ENCODE measurements at places on chromosomes 5 and 9.

GRCh38 chr9:88988796-88989641 lies 2.2 kb upstream of the S1PR3 start:
- H3K4me1 ChIP-seq, result peaks cover 2% of the 10 kb centered on the region
- no peak overlapping the region for H3K27ac ChIP-seq
- H3K27me3 ChIP-seq, result no peaks in the 10 kb centered on the region
- no peak overlapping the region for H3K4me3 ChIP-seq
- H3K36me3 ChIP-seq, result no peaks in the 10 kb centered on the region
- no peak for DNase-seq

DNA sequence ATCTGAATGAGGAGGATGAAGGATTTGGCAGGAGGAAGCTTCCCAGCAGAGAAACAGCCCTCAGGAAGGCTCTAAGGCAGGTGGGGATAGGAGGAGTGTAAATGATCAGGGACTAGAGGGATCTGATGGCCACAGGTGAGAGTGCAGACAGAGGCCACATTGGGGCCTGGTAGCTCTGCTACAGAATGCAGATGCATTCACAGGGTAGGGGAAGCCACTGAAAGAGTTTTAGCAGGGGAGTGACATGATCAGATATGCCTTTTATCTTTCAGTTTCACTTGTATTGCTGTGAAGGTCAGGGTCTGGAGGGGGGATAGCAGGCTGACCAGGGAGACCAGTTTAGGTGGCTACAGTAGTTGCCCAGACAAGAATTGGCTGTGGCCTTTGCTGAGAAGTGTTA lies 3.0 kb downstream of the TXNDC15 start:
- 0 out of 2 replicates have a peak, but pooled peaks cover 5% of the 10 kb centered on the region for H3K36me3 ChIP-seq
- no peak overlapping the region for H3K4me3 ChIP-seq
- H3K27ac ChIP-seq, result no peak overlapping the region
- peaks cover 5% of the 10 kb centered on the region for H3K4me1 ChIP-seq
- H3K27me3 ChIP-seq, result no peaks in the 10 kb centered on the region

DNA sequence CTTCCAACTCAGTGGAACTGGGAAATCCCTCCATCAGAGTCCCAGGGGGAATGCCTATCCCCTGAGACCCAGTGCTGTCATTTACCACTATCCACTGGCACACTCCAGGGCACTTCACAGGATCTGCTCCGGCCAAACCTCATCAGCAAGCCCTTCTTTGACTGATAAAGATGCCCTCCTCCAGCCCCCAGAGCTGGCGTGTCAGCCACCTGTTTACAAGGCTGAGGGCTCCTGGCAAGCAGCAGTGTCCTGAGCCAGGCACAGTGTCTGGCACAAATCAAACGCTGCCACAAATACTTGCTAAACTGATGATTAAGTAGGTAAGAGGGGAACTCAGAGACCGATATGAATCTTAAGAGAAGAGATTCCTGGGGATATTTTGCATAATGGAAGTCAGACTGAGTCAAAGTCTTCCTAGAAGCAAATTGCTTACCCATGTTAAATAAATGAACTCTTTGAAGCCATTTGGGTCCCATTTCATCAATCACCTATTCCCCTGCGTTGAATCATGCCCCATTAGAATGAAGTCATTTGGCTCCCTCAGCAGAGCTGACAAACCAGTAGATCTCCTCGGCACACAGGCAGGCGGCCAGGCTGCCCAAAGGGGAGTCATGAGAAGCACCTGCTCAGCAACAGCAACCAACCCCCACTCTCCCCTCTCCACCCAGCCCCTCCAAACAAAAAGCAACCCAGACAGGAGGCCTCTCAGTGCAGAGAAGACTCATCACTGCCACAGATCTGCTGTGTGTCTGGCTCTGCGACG lies 97.4 kb downstream of the CDK5RAP2 start:
- peaks cover 21% of the 10 kb centered on the region for H3K4me1 ChIP-seq
- H3K36me3 ChIP-seq, result peaks cover 25% of the 10 kb centered on the region
- H3K27ac ChIP-seq, result no peak overlapping the region
- no peak overlapping the region for H3K4me3 ChIP-seq
- DNase-seq, result no peak

- H3K4me1 ChIP-seq, result no peaks in the 10 kb centered on the region
- no peaks in the 10 kb centered on the region for H3K36me3 ChIP-seq
- H3K4me3 ChIP-seq, result no peak overlapping the region
Observed at GRCh38 chr5:110940136-110940535, 131.4 kb upstream of the TSLP start.

GRCh38 chr9:127049044-127049443 lies 73.4 kb downstream of the ANGPTL2 start:
- no peaks in the 10 kb centered on the region for H3K27me3 ChIP-seq
- no peak for DNase-seq
- H3K4me3 ChIP-seq, result no peak overlapping the region
- H3K27ac ChIP-seq, result peak overlapping the region; percentile 22
- H3K4me1 ChIP-seq, result peaks cover 14% of the 10 kb centered on the region

- H3K4me3 ChIP-seq, result no peak overlapping the region
- no peak overlapping the region for H3K27ac ChIP-seq
- no peak for DNase-seq
- no peaks in the 10 kb centered on the region for H3K27me3 ChIP-seq
- H3K36me3 ChIP-seq, result no peaks in the 10 kb centered on the region
Observed at GRCh38 chr5:112390327-112390726, 28.8 kb downstream of the EPB41L4A start.

DNA sequence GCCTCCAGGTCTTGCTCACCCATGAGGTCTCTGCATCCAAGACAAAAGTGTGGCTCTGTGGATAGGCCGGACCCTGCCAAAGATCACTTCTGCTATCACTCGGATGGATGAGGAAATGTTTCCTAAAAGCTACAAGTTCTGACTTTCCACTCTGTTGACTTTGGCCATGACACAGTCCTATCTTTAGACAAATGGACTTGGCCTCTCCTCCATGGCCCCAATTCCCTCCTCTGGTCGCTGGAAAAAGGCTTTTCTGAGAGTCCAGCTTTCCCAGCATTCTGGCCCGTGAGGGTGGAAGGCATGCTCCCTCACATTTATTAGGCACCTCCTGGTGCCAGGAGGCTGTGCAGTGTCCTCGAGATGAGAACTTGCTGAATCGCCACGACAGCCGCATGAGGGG lies 83.1 kb downstream of the COL27A1 start:
- DNase-seq, result no peak
- H3K4me1 ChIP-seq, result no peaks in the 10 kb centered on the region
- H3K36me3 ChIP-seq, result no peaks in the 10 kb centered on the region
- no peak overlapping the region for H3K4me3 ChIP-seq

DNA sequence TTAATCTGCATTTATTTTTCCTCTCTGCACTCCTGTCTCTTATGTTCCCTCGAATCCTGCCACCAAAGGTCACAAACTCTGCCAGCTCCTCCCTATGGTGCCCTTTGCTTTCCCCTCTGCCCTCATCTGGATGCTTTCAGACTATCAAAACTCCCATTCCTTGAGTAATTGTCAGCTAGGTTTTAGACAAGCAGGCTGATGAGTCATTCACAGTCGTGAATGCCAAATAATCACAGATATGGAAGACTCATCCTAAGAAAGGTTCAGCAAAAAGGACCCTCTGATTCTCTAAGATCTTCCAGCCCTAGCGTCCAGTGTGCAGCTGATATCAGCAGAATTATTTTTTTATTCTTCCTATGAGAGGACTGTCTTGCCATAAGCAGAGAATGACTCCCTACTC lies 104.5 kb upstream of the NUDT12 start:
- no peak overlapping the region for H3K27ac ChIP-seq
- no peak overlapping the region for H3K4me3 ChIP-seq
- no peaks in the 10 kb centered on the region for H3K36me3 ChIP-seq
- peaks cover 12% of the 10 kb centered on the region for H3K27me3 ChIP-seq
- no peaks in the 10 kb centered on the region for H3K4me1 ChIP-seq

DNA sequence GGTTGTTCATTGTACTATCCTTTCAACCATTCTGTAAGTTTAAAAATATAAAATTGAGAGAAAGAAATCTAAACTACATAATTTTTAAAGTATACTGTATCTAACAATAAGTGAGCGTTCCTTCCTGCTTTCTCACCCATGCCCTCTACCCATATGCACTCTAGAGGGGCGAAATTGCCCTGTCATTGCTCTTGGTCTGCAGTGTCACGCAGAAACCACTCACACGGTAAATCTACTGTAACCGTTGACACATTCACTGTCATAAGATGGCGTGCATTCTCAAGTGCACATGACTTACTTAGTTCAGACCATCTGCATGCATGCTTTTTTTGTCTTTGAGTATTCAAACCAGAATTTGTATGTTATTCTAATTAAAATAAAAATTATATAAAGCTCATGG lies 55.7 kb upstream of the NIPBL start:
- no peak for DNase-seq
- no peaks in the 10 kb centered on the region for H3K36me3 ChIP-seq
- peaks cover 56% of the 10 kb centered on the region for H3K27me3 ChIP-seq
- H3K27ac ChIP-seq, result no peak overlapping the region

DNA sequence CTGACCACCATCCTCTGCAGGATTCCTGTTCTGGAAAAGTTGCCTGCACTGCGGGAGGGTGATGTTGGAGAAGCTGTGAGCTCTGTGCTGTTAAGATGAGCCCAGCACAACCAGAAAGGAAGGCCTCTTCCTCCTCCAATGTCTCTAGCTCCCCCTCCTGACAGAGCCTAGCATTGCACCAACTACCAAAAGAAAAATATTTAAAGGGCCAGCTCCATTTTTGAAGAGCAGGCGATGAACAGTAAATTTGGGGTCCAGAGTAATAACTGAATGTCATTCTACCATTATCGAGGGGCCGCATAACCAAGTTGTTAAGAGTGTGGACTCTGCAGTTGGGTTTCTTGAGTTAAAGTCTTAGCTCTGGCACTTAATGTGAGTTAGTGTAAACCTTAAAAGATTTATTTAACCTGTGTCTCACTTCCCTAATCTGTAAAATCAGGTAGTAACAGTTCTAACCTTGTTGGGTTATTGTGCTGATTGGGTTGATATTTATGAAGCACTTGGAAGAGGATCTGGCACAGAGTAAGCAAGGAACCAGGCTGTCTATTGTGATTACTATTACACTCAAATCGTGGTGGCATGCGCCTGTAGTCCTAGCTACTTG lies 3.9 kb downstream of the TEX53 start:
- no peaks in the 10 kb centered on the region for H3K4me1 ChIP-seq
- DNase-seq, result no peak
- no peak overlapping the region for H3K27ac ChIP-seq
- H3K36me3 ChIP-seq, result no peaks in the 10 kb centered on the region
- no peaks in the 10 kb centered on the region for H3K27me3 ChIP-seq

GRCh38 chr9:136451221-136451877 lies 11.7 kb upstream of the INPP5E start:
- H3K27me3 ChIP-seq, result no peaks in the 10 kb centered on the region
- no peak for DNase-seq
- H3K27ac ChIP-seq, result no peak overlapping the region
- H3K36me3 ChIP-seq, result peaks cover 85% of the 10 kb centered on the region

- no peaks in the 10 kb centered on the region for H3K27me3 ChIP-seq
- H3K4me1 ChIP-seq, result no peaks in the 10 kb centered on the region
- H3K4me3 ChIP-seq, result no peak overlapping the region
Observed at GRCh38 chr5:14720236-14720923, 55.9 kb downstream of the OTULIN start.

- no peaks in the 10 kb centered on the region for H3K36me3 ChIP-seq
- H3K4me3 ChIP-seq, result no peak overlapping the region
- peak overlapping the region; percentile 94 for H3K27ac ChIP-seq
- no peak for DNase-seq
- peaks cover 25% of the 10 kb centered on the region for H3K4me1 ChIP-seq
Observed at GRCh38 chr9:19998823-19999455, 210.1 kb upstream of the SLC24A2 start.

DNA sequence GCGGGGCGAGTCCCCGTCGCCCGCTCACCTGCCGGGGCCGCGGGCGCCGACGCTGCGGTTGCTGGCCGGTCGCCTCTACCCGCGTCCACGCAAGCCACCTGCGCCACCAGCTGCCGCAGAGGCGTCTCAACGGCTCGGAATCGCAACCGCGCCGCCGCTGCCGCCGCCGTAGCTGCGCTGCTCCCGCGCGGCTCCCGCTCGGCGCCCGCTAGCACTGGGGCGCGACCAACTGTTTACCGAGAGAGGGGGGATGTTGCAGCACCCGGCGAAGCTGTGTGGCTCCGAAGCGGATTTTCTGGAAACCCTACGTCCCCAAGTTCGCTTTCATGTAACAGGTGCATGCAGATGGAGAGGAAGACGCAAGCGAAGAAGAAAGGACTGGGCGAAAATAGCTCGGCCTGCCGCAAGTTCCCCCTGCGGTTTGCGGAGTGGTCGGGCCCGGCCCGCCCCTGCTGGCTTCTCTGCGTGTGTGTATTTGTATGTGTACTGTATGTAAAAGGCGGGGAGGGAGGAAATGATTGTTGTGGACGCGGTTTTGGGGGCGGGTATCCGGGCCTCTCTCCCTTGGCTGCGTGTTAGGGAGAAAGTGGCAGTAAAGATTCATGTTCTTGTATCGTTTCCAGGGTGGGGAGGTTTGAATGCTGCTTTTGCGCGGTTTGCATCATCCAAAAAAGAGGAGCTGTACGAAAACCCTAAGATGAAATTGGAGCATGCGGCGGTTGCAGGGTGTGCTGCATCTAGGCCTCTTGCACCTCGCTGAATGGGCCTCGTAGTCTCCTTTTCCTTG lies at the start of gene PSIP1:
Gene PSIP1 (minus strand): TSS at position 182 of the 787 bp plus-strand sequence. CDS start 782 bp downstream, outside the sequence.
- peak within 1 kb of the TSS; percentile 47 for H3K27ac ChIP-seq
- H3K4me3 ChIP-seq, result peak within 1 kb of the TSS; percentile 91
- H3K36me3 ChIP-seq, result peaks cover 39% of the 10 kb centered on the region
- H3K4me1 ChIP-seq, result peaks cover 20% of the 10 kb centered on the region

GRCh38 chr5:8505196-8505595 lies 636.2 kb downstream of the MTRR start:
- DNase-seq, result no peak
- H3K4me1 ChIP-seq, result no peaks in the 10 kb centered on the region
- H3K27ac ChIP-seq, result no peak overlapping the region
- no peaks in the 10 kb centered on the region for H3K36me3 ChIP-seq
- H3K4me3 ChIP-seq, result no peak overlapping the region
- no peaks in the 10 kb centered on the region for H3K27me3 ChIP-seq

- H3K27ac ChIP-seq, result no peak overlapping the region
- H3K4me1 ChIP-seq, result no peaks in the 10 kb centered on the region
Observed at GRCh38 chr5:94353605-94354004, 264.8 kb downstream of the KIAA0825 start.

- no peaks in the 10 kb centered on the region for H3K36me3 ChIP-seq
- H3K27ac ChIP-seq, result no peak overlapping the region
- DNase-seq, result no peak
- H3K4me1 ChIP-seq, result no peaks in the 10 kb centered on the region
Observed at GRCh38 chr5:77145666-77146065, 58.6 kb upstream of the ZBED3 start.

GRCh38 chr9:75880618-75881017 lies 9.9 kb upstream of the PCSK5 start:
- DNase-seq, result no peak
- no peak overlapping the region for H3K4me3 ChIP-seq
- H3K4me1 ChIP-seq, result no peaks in the 10 kb centered on the region
- no peaks in the 10 kb centered on the region for H3K27me3 ChIP-seq
- no peaks in the 10 kb centered on the region for H3K36me3 ChIP-seq
- no peak overlapping the region for H3K27ac ChIP-seq

GRCh38 chr5:55601628-55602027 lies 66.9 kb upstream of the PLPP1 start:
- DNase-seq, result no peak
- peaks cover 39% of the 10 kb centered on the region for H3K4me1 ChIP-seq
- H3K36me3 ChIP-seq, result no peaks in the 10 kb centered on the region
- no peak overlapping the region for H3K4me3 ChIP-seq
- no peaks in the 10 kb centered on the region for H3K27me3 ChIP-seq
